ENCODE measurements at places on chromosomes 7 and 10.
A peak's percentile ranks its signal among the peaks of the same experiment; 100 is the strongest.

GRCh38 chr7:90804370-90804769 is 208.2 kb downstream of the CDK14 start:
- DNase-seq, result no peak

- no peak for DNase-seq
Measured at GRCh38 chr7:27745064-27745583, 5.2 kb downstream of the TAX1BP1 start.

GRCh38 chr7:28800150-28800549 is 158.0 kb downstream of the TRIL start:
- DNase-seq, result no peak

- DNase-seq, result peak; percentile 83
Measured at GRCh38 chr10:88879534-88880281, at the start of gene STAMBPL1. STAMBPL1 (plus strand) TSS chr10:88880245; CDS start chr10:88901709, 21,464 bp downstream.

DNA sequence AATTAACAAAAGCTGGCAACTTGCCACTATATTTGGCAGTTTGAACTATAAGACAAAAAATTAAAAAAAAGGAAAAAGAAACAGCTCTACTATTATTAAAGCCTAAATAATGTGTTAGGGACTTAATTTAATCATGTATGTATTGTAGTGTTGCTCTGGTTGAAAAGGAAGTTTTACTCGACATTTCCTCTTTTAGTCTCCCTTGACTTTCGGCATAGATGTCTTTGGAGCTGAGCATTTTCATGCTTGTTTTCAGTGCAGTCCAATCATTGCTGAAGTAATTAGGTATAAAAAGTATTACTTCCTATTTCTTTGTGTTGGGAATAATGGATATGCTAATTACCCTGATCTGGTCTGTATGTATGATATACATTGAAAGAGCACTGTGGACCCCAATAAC is 216.8 kb upstream of the KLF6 start:
- DNase-seq, result no peak
